CD4-positive, alpha-beta T cell treated with Interleukin-6 for 4 hours (primary cell): ENCODE measurements at places on chromosomes 6 and 20.

DNA sequence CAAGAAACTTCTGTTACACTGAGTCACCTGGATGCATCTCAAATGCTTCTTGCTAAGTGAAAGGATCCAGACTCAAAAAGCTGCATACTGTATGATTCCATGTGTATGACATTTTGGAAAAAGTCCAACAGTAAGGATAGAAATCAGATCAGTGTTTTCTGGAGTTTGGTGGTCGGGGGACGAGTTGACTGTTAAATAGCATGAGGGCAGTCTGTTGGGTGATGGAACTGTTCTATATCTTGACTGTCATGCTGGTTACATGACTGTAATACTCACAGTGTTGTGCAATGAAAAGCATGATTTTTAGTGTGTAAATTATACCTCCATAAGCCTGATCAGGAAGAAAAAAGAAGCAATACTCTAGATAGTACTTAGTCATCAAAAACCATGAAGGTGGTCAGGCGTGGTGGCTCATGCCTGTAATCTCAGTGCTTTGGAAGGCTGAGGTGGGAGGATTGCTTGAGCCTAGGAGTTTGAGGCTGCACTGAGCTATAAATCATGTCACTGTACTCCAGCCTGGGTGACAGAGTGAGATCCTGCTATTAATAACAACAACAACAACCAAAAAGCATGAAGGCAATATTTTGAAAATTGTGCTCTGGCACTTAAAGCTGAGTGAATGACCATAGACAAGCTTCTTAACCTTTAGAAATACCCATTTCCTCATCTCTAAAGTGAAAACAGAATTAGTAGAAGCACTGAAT, 30.5 kb upstream of the SASH1 start:
- DNase-seq = no peak

DNA sequence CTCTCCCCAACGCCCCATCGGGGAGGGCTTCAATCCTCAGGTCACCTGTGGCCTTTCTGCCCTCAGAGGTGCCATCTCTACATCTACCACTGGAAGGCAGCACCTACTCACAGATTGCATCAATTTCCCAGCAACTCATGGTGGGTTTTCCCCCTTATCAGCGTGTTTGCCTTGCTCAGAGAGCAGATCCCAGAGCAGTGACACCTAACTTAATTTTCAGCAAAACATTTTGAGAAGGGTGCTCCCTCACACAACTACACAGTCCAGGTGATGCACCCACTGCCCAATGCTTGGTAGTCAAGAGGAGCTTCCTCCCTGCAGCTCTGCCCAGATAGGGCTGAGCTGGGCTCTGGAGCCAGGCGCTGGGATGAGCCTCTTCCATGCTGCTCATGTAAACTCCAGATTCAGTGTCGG, 48.2 kb downstream of the PLG start:
- no peak for DNase-seq

DNA sequence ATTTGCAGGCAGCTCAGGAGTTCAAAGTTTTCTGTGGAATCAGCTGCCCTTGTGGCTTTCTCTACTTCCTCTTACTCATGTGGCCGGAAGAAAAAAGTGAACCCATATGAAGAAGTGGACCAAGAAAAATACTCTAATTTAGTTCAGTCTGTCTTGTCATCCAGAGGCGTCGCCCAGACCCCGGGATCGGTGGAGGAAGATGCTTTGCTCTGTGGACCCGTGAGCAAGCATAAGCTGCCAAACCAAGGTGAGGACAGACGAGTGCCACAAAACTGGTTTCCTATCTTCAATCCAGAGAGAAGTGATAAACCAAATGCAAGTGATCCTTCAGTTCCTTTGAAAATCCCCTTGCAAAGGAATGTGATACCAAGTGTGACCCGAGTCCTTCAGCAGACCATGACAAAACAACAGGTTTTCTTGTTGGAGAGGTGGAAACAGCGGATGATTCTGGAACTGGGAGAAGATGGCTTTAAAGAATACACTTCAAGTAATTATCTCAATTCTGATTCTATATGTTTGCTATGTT, 1.1 kb downstream of the MGME1 start:
- peak; percentile 32 for DNase-seq

DNA sequence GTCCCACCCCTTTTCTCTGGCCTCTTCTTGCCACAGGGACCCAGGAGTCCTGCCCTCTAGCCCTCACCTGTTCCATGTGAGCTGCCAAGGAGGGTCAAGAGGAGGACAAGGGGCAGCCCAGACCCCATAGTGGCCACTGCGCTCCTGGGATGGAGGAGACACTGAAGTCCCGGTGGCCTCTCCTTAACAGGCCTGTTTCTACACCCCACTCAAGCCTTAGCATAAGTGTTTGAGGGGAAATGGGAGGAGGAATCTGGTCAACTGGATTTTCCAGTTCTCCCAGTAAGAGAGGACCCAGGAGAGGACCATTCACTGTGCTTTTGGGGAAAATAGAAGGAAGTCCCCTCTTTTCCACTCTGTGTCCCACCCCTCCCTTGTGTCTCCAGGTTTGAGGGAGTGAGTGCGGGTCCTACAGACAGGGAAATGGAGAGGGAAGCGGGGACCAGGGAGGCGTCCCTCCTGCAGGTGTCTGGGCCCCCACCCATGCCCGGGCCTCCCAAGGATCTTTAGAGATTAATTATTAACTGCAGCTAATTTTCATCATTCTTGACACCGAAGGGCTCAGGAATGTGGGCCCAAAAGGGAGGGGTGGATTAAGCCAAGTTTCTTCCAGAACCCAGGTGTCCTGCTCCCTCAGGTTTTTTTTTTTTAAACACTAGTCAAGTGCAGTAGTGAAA, at the start of gene SFTA2:
TSS of gene SFTA2 (minus strand) at position 202 of the 677 bp plus-strand sequence. CDS start at position 128, 74 bp downstream.
- DNase-seq = no peak
